ENCODE measurements at places on chromosomes 16 and 17.

DNA sequence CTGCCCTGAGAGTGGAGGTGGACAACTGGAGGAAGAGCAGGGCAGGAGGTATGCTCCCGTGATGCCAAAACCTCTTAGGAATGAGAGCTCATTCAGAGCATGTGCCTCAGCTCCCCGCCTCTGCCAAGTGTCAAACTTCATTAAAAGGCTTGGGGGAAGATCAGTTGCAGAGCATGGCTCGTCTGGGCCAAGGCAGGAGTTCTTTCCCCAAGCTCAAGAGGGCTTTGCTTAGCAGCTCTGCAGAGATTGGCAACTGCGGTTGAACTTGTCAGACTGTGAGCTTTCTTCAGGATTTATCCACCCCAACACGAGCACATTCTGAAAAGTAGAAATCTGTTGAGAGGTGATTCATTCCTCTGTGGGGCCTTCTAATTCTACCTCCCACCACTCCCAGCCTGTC lies 248.1 kb downstream of the HS3ST3A1 start:
- DNase-seq = peak; percentile 57

GRCh38 chr17:21467196-21467595 lies 91.0 kb downstream of the KCNJ12 start:
- no peak for DNase-seq

GRCh38 chr16:23729503-23730424 lies 16.7 kb upstream of the ERN2 start:
- peak; percentile 36 for DNase-seq

GRCh38 chr16:55933038-55933437 lies 57.9 kb upstream of the CES5A start:
- DNase-seq = no peak

DNA sequence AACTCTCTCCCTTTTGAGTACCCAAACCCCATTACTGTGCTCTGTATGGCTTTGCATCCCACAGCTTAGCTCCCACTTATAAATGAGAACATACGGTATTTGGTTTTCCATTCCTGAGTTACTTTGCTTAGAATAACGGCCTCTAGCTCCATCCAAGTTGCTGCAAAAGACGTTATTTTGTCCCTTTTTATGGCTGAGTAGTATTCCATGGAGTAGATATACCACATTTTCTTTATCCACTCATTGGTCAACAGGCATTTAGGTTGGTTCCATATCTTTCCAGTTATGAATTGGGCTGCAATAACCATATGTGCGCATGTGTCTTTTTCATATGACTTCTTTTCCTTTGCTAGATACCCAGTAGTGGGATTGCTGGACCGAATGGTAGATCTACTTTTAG lies 19.9 kb upstream of the SYT17 start:
- no peak for DNase-seq

Data from astrocyte of the hippocampus (primary cell).